ENCODE measurements at places on chromosomes 1 and 21.
A peak's percentile ranks its signal among the peaks of the same experiment; 100 is the strongest.

DNA sequence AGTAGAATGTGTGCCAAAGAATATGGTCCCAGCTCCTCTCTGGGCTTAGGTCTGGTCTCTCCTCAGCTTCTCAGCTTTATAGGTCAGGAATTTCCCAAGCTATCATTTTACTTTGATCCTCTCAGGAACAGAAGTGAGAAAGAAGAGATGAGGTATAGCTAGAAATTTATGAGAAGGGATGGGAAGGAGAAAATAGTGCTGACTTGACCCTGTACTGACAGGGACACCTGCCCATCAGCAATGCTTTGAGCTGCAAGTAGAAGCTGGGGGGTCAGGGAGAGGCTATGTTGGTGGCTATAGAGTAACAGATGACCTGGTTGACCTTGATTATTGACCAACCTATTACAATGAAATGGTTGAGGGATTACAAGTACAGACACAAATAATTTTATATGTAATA lies 75.0 kb downstream of the XCL2 start:
- no peak for DNase-seq

DNA sequence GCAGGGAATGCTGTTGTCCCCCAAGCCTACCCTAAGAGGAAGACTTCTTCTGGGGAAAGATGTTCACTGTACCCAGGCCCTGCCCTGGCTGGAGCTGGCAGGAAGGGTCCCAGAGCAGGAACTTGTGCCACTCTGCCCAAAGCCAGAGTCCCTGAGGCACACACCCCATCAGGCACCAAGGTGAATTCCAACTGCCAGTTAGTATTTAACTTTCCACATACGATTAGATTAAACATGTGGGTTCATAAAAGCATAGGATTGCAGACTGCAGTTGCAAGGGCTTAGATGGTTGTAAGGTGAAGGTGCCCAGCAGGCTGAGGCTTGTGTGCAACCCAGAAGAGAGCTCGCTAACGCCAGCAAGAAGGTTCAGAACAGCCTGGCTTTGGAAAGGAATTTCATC lies at the start of gene KCNE2:
TSS of gene KCNE2 (plus strand) at position 274 of the 400 bp plus-strand sequence. CDS start 6,473 bp downstream, outside the sequence.
- DNase-seq = no peak

GRCh38 chr1:46131712-46132528 lies 509 bp downstream of the PIK3R3 start:
- peak; percentile 47 for DNase-seq

- no peak for DNase-seq
Measured at GRCh38 chr1:14835725-14836124, 237.2 kb downstream of the KAZN start.

GRCh38 chr1:97577613-97578012 lies 343.2 kb downstream of the DPYD start:
- no peak for DNase-seq

- DNase-seq = no peak
Measured at GRCh38 chr1:112938210-112938609, 17.8 kb downstream of the SLC16A1 start.

GRCh38 chr1:184945678-184946412 lies 28.5 kb downstream of the NIBAN1 start:
- DNase-seq = no peak

- DNase-seq = no peak
Measured at GRCh38 chr1:185444676-185445075, 127.6 kb upstream of the IVNS1ABP start.

GRCh38 chr1:154824179-154825000 lies 45.7 kb downstream of the KCNN3 start:
- no peak for DNase-seq

DNA sequence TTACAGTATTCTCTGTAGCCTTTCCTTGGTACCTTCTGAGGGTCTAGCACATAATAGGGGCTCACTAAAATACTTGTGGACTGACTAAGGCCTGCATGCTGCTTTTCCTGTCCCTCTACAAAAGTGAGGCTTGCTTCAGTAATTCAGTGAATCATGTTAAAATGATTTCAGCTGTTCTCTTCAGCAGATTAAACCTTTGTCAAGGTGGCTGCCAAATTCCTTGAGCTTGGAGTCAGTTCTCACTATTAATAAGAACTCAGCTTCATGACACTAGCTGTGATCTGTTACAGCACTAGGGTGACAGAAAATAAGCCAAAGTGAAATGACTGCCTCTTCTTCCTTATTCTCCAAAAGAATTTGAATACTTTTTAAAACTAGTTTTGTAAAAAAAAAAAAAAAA lies 128.8 kb downstream of the KCNN3 start:
- DNase-seq = peak; percentile 54

DNA sequence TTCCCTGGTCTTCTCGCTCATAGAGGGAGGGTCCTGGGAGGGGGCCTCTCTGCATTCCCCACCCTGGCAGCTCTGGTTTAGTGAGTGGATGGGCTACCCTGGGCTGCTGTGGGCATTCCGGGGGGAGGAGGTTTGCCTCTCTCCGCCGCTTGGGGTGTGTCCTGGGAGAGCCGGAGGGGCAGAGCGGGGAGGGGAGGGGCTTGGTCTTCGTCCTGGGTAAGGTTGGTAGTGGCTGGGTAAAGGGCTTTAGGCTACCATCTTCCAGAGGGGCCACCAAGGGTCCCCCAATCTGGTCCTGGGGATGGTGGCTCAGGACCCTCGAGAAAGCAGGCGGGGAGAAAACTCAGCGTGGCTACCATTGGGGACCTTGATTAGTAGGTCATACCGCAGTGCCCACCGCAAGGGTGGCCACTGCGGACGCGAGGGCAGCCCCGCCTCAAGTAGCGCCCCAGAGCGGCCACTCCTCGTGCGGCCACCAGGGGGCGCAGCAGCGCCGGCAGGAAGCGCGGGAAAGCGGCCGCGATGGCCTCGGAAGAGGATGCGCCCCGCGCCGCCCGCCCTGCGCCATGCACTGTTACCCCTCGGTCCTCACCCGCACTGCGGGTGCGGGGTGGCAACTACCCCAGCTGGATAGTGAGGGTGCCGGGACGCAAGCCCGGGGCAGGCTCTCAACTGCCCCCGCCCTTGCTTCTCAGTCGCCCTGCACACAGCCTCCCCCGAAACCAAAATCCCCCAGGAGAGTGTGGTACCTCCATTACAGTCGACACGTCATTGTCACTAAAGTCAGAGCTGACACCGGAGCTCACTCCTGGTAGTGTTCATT lies 44.1 kb upstream of the SLC25A33 start:
- peak; percentile 19 for DNase-seq

DNA sequence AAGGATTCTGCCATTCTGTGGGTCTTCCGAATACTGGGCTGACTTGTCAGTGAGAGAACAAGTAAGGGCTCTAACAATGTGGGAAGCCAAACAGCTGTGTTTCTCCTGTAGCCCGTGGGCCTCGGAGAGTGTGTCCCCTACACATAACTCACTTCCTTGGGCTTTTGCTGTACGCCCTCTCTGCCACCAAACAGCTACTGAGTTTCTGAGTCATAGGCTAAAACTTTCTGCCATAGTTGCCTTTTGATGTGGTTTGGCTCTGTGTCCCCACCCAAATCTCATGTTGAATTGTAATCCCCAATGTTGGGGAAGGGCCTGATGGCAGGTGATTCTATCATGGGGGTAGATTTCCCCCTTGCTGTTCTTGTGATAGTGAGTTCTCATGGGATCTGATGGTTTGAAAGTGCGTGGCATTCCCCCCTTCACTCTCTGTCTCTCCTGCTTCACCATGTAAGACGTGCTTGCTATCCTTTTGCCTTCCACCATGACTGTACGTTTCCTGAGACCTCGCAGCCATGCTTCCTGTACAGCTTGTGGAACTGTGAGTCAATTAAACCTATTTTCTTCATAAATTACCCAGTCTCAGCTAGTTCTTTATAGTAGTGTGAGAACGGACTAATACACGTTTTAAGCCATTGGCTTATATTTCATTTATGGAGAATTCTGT lies 194.8 kb upstream of the HMCN1 start:
- peak; percentile 39 for DNase-seq

GRCh38 chr1:200337410-200337809 lies 72.4 kb downstream of the ZNF281 start:
- DNase-seq = no peak

DNA sequence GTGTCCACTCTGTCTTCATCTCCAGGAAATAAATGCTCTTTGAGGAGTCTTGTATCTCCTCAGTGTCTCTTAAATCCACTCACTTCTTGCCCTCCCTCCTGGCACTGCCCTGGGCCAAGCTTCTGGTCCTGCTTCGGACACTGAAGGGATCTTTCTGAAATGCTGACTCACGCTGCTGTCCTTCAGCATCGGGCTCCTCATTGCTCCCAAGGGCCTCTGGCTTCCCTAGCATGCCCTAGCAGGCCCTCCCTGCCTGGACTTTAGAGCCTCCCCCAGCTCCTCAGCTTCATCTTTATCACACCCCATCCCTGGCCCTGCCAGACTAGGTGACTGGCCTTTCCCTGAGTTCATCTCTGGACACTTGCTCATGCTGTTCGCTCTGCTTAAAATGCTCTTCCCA lies 96.6 kb downstream of the FOXD2 start:
- no peak for DNase-seq

DNA sequence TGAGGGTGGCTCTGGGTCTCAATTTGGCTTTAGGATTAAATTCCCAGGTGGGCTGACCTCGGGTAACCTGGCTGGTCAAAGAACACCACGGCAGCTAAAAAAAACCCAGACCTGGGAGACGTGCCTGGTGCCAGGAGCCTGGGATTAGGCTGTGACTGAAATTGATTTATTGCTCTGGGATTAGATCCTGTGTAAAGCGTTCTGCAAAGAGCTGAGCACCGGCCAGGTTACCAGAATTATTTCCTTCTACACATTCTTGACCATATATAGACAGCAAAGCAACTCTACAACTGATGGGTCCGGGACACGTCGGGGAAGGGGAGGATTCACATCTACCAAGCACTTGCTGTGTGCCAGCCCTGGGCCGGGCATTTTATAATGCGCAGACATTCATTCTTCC lies 45.2 kb downstream of the TMCO4 start:
- DNase-seq = no peak

DNA sequence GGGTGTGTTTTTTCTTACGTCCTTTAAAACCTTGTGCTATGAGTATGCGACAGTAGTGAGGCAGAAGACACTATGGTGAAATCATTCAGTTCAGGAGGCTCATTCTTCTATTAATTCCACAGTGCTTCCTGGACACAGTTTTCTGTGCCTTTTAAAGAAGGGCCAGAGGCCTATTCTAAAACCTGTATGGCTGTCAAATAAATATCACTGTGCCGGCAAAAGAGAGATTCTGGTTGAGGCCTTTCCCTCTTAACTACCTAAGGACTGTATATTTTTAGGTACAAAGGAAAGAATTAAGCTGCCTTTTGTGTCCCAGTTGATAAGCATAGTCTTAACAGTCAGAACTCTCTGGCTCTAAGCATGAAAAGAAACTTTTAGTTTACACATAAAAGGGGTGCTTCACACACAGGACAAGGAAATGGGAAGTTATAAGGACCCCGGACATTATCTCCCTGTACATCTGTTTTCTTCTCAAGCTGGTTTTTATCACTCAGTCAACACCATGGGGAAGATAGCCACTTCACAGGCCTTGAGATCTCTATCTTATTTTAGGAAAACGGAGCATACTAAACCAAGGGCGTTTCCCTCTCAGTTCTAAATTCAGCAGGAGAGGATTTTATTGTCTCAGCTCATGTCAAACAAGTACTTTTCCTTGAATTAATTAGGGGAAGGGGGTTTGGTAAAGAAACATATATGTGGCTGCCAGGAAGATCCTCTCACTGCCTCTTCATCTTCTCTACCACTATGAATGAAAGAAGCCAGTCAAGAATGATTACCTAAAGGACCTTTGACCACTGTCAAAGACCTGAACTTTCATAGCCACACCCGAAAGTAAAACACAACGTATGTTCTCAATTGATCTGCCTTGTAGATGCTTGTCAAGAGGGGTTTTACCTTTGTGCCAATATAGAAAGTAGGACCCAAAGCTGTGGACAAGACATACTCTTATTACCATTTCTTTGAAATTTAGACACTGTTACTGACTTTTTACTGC lies 71.4 kb upstream of the HSPA13 start:
- no peak for DNase-seq

- no peak for DNase-seq
Measured at GRCh38 chr1:13759072-13759471, 59.1 kb downstream of the PRDM2 start.

DNA sequence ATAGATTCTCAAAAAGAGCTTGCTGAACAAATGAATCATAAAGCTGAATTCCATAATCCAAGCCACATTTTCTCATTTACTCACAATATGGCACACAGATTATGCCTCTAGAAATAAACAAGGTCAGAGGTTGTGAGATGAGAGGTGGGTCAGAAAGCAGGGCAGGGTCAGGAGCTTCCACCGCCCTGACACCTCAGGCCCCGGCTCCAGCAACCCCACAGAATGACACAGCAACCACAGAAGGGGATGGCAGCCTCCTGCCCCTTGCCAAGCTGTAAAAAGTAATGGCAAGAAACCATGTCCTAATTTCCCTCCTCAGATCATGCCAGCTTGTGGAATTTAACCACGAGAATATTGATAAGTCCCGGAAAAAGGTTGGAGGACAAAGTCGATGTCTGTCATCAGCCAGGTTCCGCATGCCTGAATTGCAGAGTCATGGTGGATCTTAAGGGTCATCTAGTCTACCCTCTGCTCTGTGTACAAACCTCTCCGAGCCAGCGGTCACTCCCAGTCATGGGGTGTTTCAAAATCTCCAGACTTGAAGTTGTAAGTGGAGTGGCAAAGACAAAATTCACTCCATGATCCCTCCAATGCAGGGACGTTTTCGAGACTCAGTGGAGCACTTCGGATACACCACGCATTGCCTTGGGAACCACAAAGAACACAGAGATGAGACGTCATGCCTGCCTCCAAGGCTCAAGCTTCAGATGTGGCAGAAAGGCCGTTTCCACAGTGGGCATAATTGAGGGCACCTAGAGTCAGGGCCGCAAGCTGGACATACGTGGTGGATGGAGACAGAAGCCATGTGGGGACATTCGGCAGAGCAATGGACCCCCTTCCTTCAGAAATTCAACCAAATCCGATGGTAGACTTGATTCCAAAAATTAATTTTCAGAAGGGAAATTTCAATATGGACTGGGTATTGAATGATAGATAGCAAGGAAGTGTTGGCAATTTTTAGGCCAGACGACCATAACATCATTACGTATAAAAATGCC lies 254.0 kb downstream of the TOMM20 start:
- no peak for DNase-seq

DNA sequence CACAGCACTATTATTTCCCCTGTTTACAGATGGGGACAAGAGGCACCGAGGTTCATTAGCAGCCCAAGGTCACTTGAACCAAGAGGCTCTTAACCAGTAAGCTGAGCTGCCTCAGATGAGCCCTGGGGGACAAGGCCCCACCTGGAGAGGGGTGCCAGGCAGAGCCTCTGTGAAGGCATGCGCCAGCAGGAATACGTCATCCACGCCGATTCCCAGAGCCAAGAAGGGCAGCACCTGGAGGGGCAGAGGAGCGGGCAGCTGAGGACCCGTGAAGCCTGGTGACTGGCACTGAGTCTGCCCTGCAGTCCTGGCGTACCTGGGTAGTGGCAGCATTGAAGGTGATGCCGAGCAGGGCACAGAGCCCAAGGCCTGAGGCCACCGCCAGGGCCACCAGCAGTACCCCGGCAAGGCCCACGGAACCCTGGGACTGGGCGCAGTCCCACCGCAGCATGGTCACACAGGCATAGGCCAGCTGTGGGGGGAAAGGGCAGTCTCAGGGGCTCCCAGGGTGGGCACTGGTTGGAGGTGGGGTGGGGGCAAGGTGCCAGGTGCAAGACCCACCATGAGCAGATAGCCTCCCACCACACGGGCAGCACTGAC lies 14.1 kb downstream of the PTCH2 start:
- DNase-seq = no peak
